NCI-H510A treated with DMSO at 0.1 percent for 48 hours (cell line): ENCODE measurements at places on chromosomes 12 and 14.

DNA sequence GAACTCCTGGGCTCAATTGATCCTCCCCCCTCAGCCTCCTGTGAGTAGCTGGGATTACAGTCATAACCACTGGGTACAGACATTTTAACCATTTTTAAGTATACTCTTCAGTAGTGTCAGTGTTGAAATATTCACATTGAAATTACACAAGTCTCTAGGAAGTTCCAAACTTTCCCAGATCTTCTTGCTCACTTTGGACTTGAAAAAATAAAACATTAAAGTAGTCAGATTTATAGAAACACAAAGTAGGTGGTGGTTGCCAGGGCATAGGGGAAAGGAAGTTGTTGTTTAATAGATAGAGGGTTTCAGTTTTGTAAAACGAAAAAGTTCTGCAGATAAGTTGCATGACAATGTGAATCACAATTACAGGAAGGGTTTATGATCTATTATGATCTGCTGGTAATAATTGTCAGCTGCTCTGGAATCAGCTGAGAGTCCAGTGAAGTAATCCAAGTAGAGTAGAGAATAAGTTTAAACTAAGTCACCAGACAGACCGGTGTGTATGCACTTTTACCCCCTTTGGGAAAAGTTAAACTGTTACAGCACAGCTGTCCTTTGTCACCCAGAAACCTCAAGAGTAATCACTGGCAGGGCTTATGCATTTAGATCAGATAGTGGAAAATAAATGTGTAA is 27.4 kb downstream of the PCNX1 start:
- no peak for DNase-seq

- DNase-seq = no peak
These were observed 11.0 kb upstream of the RPS6KL1 start for GRCh38 chr14:74934041-74934440.

GRCh38 chr12:13435235-13435933 is 238.9 kb downstream of the EMP1 start:
- DNase-seq = no peak

DNA sequence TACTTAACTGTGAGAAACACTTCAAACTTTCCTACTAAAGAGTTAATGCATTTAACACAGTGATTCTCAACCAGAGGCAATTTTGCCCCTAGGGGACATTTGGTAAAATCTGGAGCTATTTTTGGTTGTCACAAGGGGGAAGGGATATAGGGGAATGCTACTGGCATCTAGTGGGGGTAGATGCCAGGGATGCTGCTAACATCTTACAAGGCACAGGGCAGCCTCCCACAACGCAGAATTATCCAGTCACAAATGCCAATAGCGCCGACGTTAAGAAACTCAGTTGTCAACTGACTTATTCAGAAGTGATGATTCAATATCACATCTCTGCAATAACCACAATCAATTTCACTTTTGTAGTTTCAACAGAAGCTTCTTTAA is 2.0 kb downstream of the EEA1 start:
- no peak for DNase-seq

DNA sequence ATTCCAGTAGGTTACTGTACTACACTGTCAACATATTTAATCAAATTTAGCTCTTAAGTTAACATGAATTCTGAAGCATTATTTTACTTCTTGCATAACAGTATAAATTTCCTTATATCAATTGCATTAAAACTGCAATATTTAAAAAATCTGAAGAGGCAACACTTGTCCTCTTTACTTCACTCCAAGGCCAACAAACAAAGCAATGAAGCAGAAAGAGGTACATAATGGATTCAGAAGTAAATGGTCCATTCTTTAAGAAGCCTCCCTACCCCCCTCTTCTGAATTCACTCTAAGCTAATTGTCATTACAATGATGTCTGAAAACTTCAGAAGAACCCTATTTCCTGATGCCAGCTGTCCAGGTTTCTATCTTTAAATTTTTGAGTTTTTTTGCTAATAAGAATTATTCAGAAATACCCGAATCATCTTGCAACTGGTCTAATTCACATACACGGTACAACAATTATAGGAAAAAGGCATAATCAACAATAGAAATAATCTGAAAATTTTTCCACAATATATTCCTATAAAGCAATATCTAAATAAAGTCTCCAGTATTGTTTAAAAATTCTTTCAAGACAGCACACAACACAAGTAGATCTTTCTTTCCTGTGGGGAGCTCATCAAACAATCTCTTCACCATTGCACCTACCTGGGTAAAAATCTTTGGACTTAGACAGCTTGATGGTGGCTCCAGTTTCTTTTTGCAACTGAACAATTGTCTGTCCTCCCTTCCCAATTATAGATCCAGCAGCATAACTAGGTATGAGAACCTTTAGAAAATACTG is 2.9 kb downstream of the NOVA1 start:
- peak; percentile 18 for DNase-seq

DNA sequence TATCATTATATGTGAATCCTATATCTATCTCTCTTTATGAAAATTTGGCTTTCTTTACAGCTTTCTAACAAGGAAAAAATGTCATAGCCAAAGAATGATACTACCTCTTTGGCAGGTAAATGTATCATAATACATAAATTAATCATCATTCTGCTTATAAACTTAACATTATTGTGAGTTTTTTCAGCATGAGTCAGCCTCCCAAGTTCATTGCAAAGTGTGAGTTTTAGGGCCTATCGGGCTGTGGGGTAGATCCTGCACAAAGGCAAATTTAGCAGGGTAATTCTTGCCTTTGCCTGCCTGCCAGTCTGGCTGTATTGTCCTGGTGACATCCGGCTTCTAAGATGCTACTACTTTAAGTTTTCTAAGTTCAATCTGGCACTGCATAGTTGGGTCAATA is 412.6 kb downstream of the MDGA2 start:
- DNase-seq = no peak

GRCh38 chr12:47223848-47224213 is 144.1 kb upstream of the AMIGO2 start:
- DNase-seq = no peak

DNA sequence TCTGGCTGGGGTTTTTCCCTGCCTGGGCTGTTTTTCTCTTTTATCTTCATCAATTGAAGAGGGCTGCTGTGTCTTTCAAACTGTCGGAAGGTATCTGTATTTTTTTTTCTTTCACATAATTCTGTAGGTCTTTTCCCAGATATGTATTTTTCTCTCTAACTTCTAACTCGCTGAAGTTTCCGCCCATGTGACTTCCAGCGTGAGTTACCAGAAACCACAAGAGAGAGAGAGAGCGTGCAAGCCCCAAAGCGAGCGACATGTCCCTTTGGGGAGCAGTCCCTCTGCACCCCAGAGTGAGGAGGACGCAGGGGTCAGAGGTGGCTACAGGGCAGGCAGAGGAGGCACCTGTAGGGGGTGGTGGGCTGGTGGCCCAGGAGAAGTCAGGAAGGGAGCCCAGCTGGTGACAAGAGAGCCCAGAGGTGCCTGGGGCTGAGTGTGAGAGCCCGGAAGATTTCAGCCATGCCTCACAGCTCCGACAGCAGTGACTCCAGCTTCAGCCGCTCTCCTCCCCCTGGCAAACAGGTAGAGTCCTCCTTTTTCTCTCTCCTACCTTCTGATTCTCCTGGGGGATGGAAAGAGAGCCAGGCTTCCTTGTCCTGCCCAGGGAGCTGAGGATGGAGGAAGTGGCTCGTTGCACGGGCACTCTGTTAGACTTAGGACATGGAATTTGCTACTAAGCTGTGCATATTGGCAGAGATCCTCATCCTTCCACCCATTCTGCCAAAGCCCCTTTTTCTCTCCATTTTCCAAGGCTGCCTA is at the start of gene BATF:
TSS of gene BATF (plus strand) at position 246 of the 759 bp plus-strand sequence. CDS start at position 460, 214 bp downstream.
- no peak for DNase-seq
